Fibroblast of pulmonary artery (primary cell): ENCODE measurements at places on chromosomes 2 and 18.

- no peak for DNase-seq
Measured at GRCh38 chr2:193199322-193199721, 1004.6 kb upstream of the TMEFF2 start.

- no peak for DNase-seq
Measured at GRCh38 chr2:240310201-240310600, 125.3 kb upstream of the GPC1 start.

DNA sequence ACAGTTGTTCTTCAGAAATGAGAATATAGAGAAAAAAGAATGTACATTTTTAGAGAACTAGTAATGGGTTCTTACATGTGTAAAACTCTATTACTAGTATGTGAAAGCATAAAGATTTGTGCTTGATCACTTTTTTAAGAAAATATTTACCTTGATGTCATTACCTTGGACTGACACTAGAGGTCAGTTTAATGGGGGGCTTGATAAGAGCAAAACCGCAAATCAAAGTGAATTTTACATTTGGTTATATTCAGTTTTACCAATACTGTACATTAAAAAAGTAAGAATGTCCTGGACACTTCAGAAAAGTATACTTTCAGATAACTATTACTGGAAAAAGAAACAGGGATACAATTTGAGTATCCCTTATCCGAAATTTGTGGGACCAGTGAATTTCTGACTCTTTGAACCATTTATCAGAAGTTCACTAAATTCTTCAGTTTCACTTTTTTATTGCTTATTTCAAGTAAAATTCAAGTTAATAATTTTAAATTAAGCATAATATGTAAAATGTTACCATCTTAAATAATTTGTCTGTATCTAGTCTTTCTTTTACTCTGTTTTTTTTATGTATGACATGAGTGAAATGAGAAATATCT lies 1149.5 kb downstream of the DSC3 start:
- DNase-seq, result peak; percentile 13

GRCh38 chr2:164655336-164655735 lies 34.1 kb upstream of the GRB14 start:
- peak; percentile 15 for DNase-seq

- DNase-seq, result no peak
Measured at GRCh38 chr2:55059793-55060192, 9.5 kb upstream of the RTN4 start.

DNA sequence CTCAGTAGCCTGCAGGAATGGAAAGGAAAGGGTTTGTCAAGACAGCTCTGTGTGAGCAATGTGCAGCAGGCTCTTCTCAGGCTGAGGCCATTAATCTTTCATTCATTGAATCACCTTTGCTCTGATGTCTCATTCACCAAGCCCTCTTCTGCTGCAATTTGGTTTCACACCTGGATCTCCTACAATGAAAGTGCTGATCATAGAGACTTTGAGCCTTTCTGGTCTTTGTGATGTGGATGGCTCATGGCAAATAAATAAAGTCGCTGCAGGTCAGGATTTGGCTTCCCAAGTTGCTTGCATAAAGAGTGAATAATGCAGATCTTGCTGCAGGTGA lies 95.8 kb upstream of the SPRED2 start:
- no peak for DNase-seq

GRCh38 chr18:7691206-7691605 lies 124.1 kb downstream of the PTPRM start:
- DNase-seq, result no peak
